Activated naive CD8-positive, alpha-beta T cell treated with anti-CD3 and anti-CD28 coated beads, Interleukin-2, amount 10 ng/mL, durations not matched to agents 7 days and 5 days (primary cell): ENCODE measurements at places on chromosomes 1 and 21. TPM values are rescaled to one million over a fixed set of nuclear protein-coding genes. Genes with fewer than 3 reads are reported as not detected.

DNA sequence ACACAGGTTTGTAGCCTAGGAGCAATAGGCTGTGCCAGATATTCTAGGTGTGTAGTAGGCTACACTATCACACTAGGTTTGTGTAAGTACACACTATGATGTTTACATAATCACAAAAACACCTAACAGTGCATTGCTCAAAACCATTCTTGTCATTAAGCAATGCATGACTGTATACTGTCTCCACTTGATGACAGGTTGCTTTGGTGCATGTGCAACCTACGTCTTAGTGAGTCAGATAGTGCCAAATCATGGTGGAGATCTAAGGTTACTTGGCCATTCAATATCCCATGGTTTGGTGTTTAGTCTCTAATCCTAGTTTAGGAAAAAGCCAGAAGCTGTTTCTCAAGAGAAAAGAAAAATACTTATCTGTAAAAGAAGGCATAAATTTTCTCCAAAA lies 181.1 kb downstream of the KCNK2 start:
- H3K4me1 ChIP-seq = no peaks in the 10 kb centered on the region
- H3K36me3 ChIP-seq = no peaks in the 10 kb centered on the region
- no peak overlapping the region for H3K27ac ChIP-seq
- H3K27me3 ChIP-seq = no peaks in the 10 kb centered on the region
- DNase-seq = no peak

- no peak overlapping the region for H3K4me3 ChIP-seq
- no peak for DNase-seq
- peaks cover 3% of the 10 kb centered on the region for H3K4me1 ChIP-seq
- H3K27ac ChIP-seq = no peak overlapping the region
- no peaks in the 10 kb centered on the region for H3K36me3 ChIP-seq
- peaks cover 2% of the 10 kb centered on the region for H3K27me3 ChIP-seq
Measured at GRCh38 chr1:210568631-210569030, 239.9 kb downstream of the HHAT start.

DNA sequence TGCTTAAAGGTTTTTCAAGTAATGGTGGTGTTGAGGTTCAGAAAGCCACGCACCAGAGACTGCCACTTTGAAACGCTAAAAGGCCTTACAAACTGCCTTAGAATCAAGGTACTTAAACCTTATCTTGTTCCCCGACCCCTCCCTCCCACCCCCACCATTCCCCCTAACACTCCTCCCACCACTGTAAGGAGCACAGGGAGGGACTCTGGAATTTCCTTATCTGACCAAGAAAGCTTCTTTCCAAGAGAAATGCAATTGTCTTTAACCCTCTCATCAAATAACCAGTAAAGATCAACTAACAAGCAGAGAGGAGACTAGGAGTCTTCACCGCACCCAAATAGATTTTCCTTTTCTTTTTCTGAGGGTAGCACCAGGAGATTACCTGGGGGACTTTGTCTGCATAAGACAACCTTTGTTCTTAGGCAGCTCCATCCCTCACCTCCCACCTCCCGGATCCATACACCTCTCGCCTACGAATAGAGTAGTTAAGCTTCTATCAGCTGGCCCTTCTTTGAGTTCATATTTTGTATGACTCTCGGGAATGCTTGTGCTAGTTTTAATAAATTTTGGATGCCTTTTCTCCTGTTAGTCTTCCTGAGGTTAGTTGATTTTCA lies 137.7 kb upstream of the ADGRL2 start:
- no peak for DNase-seq
- no peaks in the 10 kb centered on the region for H3K4me1 ChIP-seq
- no peaks in the 10 kb centered on the region for H3K27me3 ChIP-seq
- no peak overlapping the region for H3K4me3 ChIP-seq

- no peak overlapping the region for H3K4me3 ChIP-seq
- H3K27ac ChIP-seq = no peak overlapping the region
- no peaks in the 10 kb centered on the region for H3K27me3 ChIP-seq
- no peak for DNase-seq
- H3K4me1 ChIP-seq = peaks cover 40% of the 10 kb centered on the region
Measured at GRCh38 chr1:234969581-234970400, 158.8 kb downstream of the TOMM20 start.

Gene GPATCH3
- 17.3 TPM for total RNA-seq

DNA sequence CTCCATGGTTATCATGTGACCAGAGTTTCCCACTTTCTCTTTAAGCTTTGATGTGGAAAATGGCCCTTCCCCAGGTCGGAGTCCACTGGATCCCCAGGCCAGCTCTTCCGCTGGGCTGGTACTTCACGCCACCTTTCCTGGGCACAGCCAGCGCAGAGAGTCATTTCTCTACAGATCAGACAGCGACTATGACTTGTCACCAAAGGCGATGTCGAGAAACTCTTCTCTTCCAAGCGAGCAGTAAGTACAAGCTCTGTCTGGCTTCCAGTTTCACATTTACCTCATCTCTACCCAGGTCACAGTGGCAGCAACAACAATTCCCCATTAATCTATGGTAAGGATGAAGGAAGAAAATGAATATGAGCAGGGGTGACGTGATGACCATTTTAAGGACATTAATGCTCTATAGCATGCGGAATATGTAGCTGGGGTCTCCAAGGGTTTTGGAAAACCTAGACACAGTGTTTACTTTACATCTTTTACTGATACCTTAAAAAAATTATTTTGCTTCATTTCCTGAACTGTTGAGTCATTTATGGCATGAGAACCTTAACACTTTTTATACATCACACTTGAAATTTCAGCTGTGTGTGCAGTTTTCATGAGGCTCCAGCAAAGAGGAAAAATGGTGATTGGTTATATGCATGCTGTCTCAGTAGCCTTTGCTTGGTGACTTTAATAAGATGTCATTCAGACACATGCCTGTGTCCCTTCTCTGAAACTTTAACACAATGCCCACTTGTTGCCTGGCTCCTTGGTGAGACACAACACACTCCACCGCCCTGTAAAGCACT lies 286.3 kb upstream of the SGIP1 start:
- H3K27ac ChIP-seq = peak overlapping the region; percentile 0
- H3K36me3 ChIP-seq = no peaks in the 10 kb centered on the region
- H3K4me3 ChIP-seq = no peak overlapping the region
- H3K27me3 ChIP-seq = no peaks in the 10 kb centered on the region
- peaks cover 30% of the 10 kb centered on the region for H3K4me1 ChIP-seq

Gene OR1C1
- not detected for total RNA-seq

DNA sequence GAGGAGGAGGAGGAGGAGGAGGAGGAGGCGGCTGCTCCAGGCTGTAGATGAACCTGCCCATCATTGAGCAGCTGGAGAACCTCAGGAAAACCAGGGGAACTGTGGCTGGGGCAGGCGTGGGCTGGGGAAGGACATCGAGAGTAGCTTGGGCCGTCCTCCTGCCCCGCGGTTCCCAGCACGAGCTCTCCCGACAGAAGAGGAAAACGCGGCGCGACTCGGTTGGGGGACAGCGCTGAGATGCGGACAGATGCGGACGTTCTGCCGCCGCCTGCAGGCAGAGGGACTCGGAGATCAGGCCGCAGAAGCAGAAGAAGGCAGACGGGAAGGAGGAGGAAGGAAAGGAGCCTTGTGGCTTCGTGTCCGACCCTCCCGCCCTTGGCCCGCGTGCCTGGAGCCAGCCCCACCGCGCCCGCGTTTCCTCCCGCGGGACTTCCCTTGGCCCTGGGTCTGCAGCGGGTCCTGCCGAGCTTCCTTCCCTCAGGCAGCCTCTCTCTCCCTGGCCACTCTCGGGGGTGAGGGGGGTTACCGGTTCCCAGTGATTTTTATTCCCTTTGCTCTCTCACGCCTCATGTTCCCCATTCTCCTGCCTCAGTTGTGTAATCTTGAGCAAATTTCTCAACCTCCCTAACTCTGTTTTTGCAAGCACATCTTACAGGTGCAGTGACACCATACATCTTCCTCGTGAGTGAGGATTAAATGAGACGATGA lies 1.7 kb upstream of the TNFRSF9 start:
- no peaks in the 10 kb centered on the region for H3K36me3 ChIP-seq
- peak overlapping the region; percentile 77 for H3K4me3 ChIP-seq
- H3K4me1 ChIP-seq = peaks cover 37% of the 10 kb centered on the region
- H3K27ac ChIP-seq = no peak overlapping the region

Gene ERO1B
- total RNA-seq = 9.3 TPM

DNA sequence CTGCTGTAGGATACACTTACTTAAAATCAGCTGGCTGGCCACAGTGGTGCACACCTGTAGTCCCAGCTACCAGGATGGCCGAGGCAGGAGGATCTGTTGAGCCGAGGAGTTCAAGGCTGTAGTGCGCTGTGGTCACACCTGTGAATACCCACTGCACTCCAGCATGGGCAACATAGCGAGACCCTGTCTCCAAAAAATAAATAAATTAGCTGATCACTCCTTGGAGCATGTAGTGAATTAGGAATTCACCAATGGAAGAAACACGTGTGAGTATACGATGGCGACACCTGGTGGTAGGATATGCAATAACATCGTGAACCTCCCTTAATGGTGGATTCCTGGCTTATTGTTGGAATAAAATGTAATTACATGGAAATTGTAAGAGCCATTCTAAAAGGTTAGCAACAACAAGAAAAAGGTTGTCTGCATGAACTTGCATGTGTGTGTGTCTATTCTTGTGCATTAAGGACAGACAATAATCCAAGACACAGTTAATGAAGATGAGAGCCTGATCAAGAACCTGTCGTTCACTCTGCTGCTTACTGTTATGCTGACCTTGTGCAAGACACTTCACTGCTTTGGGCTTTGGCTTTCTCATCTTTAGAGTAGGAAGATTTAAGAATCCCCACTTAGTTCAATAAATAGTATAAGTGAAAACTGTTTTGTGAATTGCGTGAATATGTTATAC lies 38.6 kb upstream of the COX20 start:
- DNase-seq = peak; percentile 31
- peaks cover 4% of the 10 kb centered on the region for H3K27me3 ChIP-seq
- peaks cover 2% of the 10 kb centered on the region for H3K4me1 ChIP-seq
- no peaks in the 10 kb centered on the region for H3K36me3 ChIP-seq
- H3K4me3 ChIP-seq = no peak overlapping the region
- H3K27ac ChIP-seq = no peak overlapping the region

Gene ARTN
- 0.71 TPM for total RNA-seq

- H3K27me3 ChIP-seq = peaks cover 69% of the 10 kb centered on the region
- peak; percentile 31 for DNase-seq
- peak overlapping the region; percentile 88 for H3K4me3 ChIP-seq
- H3K27ac ChIP-seq = no peak overlapping the region
Measured at GRCh38 chr1:239387304-239388158, 1.2 kb downstream of the CHRM3 start.

Gene PFKL
- total RNA-seq = 193 TPM

Gene ANKRD35
- total RNA-seq = 0.40 TPM

GRCh38 chr1:200866521-200866920 lies 6.3 kb upstream of the GPR25 start:
- DNase-seq = no peak
- H3K27me3 ChIP-seq = peaks cover 8% of the 10 kb centered on the region
- no peaks in the 10 kb centered on the region for H3K36me3 ChIP-seq
- peaks cover 34% of the 10 kb centered on the region for H3K4me1 ChIP-seq
- H3K4me3 ChIP-seq = peak overlapping the region; percentile 10

Gene RIPPLY3
- not detected for total RNA-seq

- H3K4me3 ChIP-seq = no peak overlapping the region
- peaks cover 13% of the 10 kb centered on the region for H3K27me3 ChIP-seq
- no peak for DNase-seq
- H3K27ac ChIP-seq = no peak overlapping the region
- no peaks in the 10 kb centered on the region for H3K36me3 ChIP-seq
Measured at GRCh38 chr1:115867216-115867615, 26.3 kb upstream of the NHLH2 start.

Gene PDPN
- not detected for total RNA-seq

Gene G0S2
- 0.37 TPM for total RNA-seq

DNA sequence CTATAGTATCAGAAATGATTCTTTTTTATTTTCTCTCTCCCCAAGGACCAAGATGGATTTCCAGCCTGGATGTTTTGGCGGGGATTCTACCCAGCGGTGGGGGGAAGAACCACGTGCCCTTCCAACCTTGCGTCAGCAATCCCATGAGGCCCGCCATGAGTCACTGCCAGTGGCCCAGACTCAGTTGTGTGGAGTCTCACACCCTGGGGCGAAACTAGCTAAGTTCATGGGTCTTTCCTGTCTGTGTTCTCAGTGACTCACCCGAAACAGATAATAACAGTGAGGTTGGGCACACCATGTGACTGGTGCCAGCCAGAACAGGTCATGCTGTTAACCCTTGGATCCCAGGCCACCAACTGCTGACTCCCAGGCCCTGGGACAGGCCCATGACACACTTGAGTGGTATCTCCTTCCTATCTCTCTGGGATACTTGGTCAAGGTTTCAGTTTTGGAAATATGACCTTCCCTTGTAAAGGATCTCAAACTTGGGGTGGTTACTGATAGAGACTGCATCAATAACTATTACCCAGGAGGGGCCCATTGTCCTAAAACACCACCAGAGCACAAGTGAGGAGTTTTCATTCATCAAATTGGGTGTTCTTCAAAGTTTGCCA lies 98.0 kb upstream of the DUSP10 start:
- no peak for DNase-seq
- peaks cover 1% of the 10 kb centered on the region for H3K36me3 ChIP-seq
- H3K27ac ChIP-seq = peak overlapping the region; percentile 58
- H3K27me3 ChIP-seq = peaks cover 2% of the 10 kb centered on the region
- peaks cover 49% of the 10 kb centered on the region for H3K4me1 ChIP-seq

GRCh38 chr1:51444096-51444495 lies 75.0 kb downstream of the EPS15 start:
- no peaks in the 10 kb centered on the region for H3K27me3 ChIP-seq
- H3K36me3 ChIP-seq = peaks cover 40% of the 10 kb centered on the region
- DNase-seq = no peak
- H3K27ac ChIP-seq = no peak overlapping the region
- peaks cover 14% of the 10 kb centered on the region for H3K4me1 ChIP-seq
- no peak overlapping the region for H3K4me3 ChIP-seq

GRCh38 chr1:80375662-80376061 lies 1369.1 kb upstream of the ADGRL4 start:
- H3K36me3 ChIP-seq = no peaks in the 10 kb centered on the region
- H3K4me3 ChIP-seq = no peak overlapping the region
- H3K27ac ChIP-seq = no peak overlapping the region
- H3K27me3 ChIP-seq = no peaks in the 10 kb centered on the region

Gene KCNJ10
- not detected for total RNA-seq

Gene KLF18
- total RNA-seq = not detected

GRCh38 chr21:41750051-41750450 lies 16.8 kb downstream of the RIPK4 start:
- H3K4me3 ChIP-seq = no peak overlapping the region
- no peak for DNase-seq
- H3K27me3 ChIP-seq = no peaks in the 10 kb centered on the region
- H3K4me1 ChIP-seq = no peaks in the 10 kb centered on the region
- no peaks in the 10 kb centered on the region for H3K36me3 ChIP-seq
- no peak overlapping the region for H3K27ac ChIP-seq
